ENCODE measurements at places on chromosomes 16 and 17. TPM values are rescaled to one million over a fixed set of nuclear protein-coding genes. Genes with fewer than 3 reads are reported as not detected.

The DNAH9 gene
- polyA plus RNA-seq, result not detected

The SGSH gene
- 58.6 TPM for polyA plus RNA-seq

The ACSM2B gene
- not detected for polyA plus RNA-seq

The NME2 gene
- 331 TPM for polyA plus RNA-seq

The NOS2 gene
- polyA plus RNA-seq, result not detected

The ADORA2B gene
- 0.57 TPM for polyA plus RNA-seq

The ASIC2 gene
- polyA plus RNA-seq, result not detected

The SMG6 gene
- polyA plus RNA-seq, result 3.8 TPM

The MPO gene
- polyA plus RNA-seq, result not detected

The TP53TG3 gene
- polyA plus RNA-seq, result not detected

The TUBG2 gene
- polyA plus RNA-seq, result 5.0 TPM

The OR1D2 gene
- not detected for polyA plus RNA-seq

The NOXO1 gene
- polyA plus RNA-seq, result 0.50 TPM

The TMEM238L gene
- polyA plus RNA-seq, result not detected

The RCVRN gene
- not detected for polyA plus RNA-seq

The CDH11 gene
- not detected for polyA plus RNA-seq

The HOXB6 gene
- not detected for polyA plus RNA-seq

The CTRB1 gene
- not detected for polyA plus RNA-seq

The RPL26 gene
- 1,731 TPM for polyA plus RNA-seq

The CCL16 gene
- polyA plus RNA-seq, result not detected
